ENCODE measurements at places on chromosomes 11 and 22. TPM values are rescaled to one million over a fixed set of nuclear protein-coding genes. Genes with fewer than 3 reads are reported as not detected.

SPON1 gene
- total RNA-seq: 91.1 TPM

WBP2NL gene
- 4.9 TPM for total RNA-seq

RNF169 gene
- total RNA-seq: 34.8 TPM

MS4A12 gene
- not detected for total RNA-seq

CCDC116 gene
- 0.71 TPM for total RNA-seq

KRTAP5-1 gene
- not detected for total RNA-seq

DNA sequence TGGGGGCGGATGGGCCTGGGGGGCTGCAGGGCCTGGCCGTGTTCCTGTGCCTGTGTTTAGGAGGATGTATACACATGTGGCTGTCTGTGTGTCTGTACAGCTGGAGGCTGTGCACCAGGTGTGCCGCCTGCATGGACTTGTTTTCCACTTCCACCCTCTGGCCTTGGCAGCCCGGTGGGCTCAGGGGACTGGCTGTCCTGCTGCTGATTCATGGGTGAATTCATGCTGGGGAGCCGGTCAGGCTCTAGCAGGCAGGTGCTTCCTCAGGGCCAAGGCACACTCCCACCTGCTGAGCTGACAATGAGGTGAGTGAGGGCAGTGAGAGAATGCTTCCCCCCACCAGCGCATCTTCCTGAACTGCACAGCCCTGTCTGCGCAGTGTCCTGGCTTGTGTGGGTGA, 88.4 kb downstream of the CCDC81 start:
- H3K36me3 ChIP-seq: no peaks in the 10 kb centered on the region
- peaks cover 8% of the 10 kb centered on the region for H3K4me1 ChIP-seq
- no peak for DNase-seq
- H3K27me3 ChIP-seq: no peaks in the 10 kb centered on the region
- no peak overlapping the region for H3K27ac ChIP-seq
- H3K4me3 ChIP-seq: no peak overlapping the region

DNA sequence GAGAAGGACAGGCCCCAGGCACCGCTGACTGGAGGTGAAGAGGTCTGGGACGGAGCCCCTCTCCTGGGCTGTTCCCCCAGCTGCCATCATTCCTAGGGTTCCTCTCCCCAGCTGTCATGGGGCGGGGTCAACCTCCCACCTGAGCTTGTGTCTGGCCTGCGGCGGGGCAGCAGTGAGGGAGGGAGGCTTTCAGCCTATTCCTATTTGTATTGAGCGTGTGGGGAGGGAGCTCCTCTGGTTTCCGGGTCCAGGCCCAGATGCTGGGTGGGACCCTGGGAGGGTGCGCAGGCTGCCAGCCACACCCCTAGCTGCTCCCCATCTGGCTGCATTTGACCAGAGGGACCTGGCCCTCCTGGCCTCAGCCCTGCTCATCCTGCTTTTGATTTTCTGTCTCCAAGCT, 13.7 kb downstream of the TSPAN4 start:
- DNase-seq: no peak
- H3K27ac ChIP-seq: no peak overlapping the region
- H3K27me3 ChIP-seq: no peaks in the 10 kb centered on the region
- H3K4me3 ChIP-seq: no peak overlapping the region

DNA sequence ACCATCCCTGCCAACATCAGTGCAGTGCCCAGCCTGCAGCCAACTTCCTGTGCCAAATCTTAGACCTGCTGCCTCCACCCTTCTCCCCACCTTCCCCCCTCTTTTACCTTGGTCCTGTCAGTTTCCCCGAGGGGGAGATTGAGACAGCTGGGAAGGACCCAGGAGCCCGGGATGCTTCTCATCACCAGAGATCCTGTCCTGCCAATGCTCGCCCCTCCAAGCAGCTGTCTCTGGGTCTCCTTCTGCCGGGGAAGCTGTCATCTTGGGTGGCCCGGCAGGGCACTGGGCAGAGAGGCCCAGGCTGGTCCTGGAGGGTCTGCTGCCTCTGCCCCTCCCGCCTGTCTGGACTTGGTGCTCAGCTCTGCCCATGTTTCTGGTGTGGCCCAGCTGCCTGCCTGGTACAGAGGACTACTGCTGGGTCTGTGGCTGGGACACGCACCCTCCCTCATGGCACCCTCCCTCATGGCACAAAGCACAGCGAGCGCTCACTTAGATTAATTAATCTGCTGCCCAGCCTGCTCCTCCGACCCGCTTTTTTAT, 60.4 kb upstream of the THY1 start:
- DNase-seq: no peak
- H3K27me3 ChIP-seq: peaks cover 8% of the 10 kb centered on the region
- no peak overlapping the region for H3K4me3 ChIP-seq
- peaks cover 3% of the 10 kb centered on the region for H3K4me1 ChIP-seq
- no peak overlapping the region for H3K27ac ChIP-seq
- no peaks in the 10 kb centered on the region for H3K36me3 ChIP-seq

GRCh38 chr11:3685923-3686322, 14.7 kb upstream of the CHRNA10 start:
- H3K4me3 ChIP-seq: no peak overlapping the region
- H3K27ac ChIP-seq: no peak overlapping the region
- DNase-seq: peak; percentile 73
- peaks cover 50% of the 10 kb centered on the region for H3K36me3 ChIP-seq
- H3K4me1 ChIP-seq: no peaks in the 10 kb centered on the region

DNA sequence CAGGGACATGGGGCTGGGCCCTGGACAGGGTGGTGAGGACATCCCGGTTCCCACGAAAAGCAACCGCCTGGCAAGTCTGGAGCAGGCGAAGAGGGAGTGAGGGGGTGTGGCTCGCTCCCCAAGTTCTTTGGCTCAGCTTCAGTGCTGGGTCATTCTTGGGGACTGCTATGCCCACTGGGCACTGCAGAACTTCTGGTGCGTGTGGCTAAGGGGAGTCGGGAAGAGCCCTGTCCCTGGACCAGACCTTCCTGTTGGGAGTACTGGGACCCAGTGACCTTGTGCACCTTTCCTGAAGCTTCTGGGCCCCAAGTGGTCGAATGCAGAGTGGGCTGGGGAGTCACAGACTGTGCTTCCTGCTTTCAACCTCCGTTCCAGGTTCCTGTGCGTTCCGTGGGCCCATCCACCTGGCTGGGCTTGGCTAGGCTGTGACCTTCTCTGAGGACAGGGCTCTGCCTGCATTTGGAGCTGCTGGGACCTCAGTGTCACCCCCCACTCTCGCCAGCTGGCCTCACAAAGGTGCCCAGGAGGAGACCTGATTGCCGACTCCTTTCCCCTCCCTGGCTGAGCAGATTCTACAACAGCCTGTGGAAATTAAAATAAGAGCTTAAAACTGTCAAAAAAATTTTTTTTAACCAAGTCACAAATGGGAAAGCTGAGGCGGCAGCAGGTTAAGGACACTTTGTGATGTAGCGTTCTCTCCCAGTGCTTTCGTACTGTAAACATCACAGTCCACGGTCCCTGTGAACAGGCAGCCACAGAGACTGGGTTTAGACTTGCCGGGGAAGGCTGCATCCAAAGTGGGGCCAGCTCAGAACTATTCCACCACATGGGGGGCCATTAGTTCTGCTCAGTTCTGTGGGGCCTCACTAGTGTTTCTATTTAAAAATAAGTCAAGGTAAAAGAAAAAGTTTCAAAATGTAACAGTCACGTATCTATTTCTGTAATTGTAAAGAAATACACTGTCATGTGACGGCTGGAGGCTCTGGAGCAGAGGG, 63.8 kb upstream of the WNT7B start:
- H3K4me3 ChIP-seq: no peak overlapping the region
- no peaks in the 10 kb centered on the region for H3K36me3 ChIP-seq
- H3K4me1 ChIP-seq: peaks cover 9% of the 10 kb centered on the region
- no peak overlapping the region for H3K27ac ChIP-seq

DNA sequence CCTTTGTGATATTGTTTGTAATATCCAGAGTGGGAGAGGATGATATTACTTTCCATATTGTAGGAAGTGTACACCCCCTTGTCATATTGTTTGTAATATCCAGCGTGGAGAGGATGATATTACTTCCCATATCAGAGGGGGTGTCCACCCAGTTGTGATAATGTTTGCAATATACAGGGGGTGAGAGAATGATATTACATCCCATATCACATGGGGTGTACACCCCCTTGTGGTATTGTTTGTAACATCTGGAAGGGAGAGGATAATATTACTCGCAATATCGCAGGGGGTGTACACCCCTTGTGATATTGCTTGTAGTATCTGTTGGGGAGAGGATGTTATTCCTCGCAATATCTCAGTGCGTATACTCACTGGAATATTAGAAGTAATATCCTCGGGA, 61.5 kb downstream of the PRSS23 start:
- H3K36me3 ChIP-seq: no peaks in the 10 kb centered on the region
- H3K27ac ChIP-seq: no peak overlapping the region
- no peaks in the 10 kb centered on the region for H3K4me1 ChIP-seq
- DNase-seq: no peak
- H3K4me3 ChIP-seq: no peak overlapping the region

- H3K27ac ChIP-seq: no peak overlapping the region
- H3K4me3 ChIP-seq: no peak overlapping the region
- DNase-seq: no peak
- no peaks in the 10 kb centered on the region for H3K27me3 ChIP-seq
- no peaks in the 10 kb centered on the region for H3K4me1 ChIP-seq
Observed at GRCh38 chr11:1402355-1403077, 12.8 kb downstream of the BRSK2 start.

DNA sequence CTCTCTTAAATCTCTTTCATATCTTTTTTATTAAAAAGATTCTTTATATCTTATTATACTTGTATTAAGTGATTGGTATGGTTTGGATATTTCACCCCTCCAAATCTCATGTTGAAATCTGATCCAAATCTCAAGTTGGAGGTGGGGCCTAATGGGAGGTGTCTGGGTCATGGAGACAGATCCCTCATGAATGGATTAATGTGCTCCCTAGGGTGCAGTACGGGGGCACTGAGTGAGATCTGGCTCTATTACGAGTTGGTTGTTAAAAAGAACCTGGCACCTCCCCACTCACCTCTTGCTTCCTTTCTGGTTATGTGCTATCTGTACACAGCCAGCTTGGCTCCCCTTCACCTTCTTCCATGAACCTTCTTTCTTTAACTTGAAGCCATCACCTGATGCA, 149.6 kb downstream of the CWF19L2 start:
- H3K4me1 ChIP-seq: no peaks in the 10 kb centered on the region
- no peak for DNase-seq
- H3K27ac ChIP-seq: no peak overlapping the region
- H3K27me3 ChIP-seq: no peaks in the 10 kb centered on the region
- H3K4me3 ChIP-seq: no peak overlapping the region

DNA sequence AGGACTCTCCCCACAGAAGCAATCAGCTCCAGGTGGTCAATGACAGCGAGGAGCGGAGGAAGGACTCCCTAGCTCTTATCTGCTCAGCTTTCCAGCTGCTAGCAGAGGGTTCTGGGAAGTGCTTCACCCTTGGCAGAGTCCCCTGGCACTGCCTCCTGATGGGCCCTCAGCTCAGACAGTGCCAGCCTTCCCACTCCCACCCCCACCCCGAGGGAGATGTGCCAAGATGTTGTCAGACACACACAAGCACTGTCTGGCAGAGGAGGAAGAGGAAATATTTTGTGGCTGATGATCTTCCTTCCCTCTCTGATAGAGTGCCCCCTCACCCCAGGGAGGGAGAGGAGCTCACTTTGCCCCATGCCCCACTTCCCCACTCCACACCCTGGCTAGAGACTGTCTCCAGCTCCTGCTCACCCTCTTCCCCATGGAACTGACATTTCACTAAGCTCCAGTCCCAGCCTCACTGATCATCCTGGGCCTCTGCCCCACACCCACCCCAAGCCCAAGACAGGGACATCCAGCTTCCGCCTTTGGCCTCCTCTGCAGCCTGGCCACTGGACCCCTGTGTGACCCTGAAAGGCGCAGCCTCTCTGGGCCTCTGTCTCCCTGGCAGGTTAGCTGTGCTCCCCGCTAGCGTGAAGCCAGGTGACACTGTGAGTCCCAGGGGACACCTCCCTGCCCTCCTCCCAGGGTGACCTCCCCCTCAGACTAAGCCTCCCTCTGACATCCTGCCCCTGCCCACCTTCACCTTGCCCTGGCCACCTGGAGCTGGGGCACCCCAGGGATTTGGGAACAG, 44.5 kb downstream of the SLCO2B1 start:
- H3K27ac ChIP-seq: no peak overlapping the region
- no peaks in the 10 kb centered on the region for H3K27me3 ChIP-seq
- DNase-seq: no peak
- no peaks in the 10 kb centered on the region for H3K36me3 ChIP-seq

DNA sequence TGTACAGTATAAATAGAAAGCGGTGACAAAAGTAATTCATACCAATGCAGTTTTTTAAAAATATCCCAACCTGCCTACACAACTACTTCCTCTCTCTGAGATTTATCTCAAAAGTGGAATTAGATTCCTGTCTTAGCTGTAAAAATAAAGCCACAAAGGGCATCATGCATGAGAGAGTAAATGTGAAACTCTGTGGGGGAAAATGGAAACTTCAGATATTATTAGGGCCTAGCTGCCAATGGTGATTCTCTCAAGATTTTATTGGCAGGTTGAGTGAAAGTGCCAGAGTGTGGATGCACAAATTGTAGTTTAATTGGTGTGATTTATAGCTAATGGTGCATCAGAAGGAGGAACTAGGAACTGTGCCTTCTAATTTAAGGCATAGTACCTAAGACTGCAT, 356.9 kb upstream of the CCDC90B start:
- no peak overlapping the region for H3K27ac ChIP-seq
- DNase-seq: no peak
- H3K4me3 ChIP-seq: no peak overlapping the region

DNA sequence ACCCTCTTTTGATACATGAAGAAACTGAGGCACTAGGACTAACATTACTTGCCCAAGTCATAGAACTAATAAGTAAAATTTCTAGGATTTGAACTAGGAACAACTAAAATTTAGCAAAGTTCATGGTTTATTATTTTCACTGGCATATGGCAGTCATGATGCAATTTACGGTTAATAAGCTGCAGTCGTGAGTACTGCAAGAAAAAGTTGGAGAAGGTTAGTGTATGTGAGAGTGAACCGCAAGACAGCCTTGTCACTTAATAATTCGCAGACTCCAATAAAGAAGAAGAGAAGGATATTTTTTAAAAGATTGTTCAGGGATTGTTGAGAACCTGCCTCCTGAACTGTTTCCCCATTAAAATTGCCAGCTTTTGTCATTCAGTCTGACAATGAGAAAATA, 663.4 kb upstream of the TENM4 start:
- no peaks in the 10 kb centered on the region for H3K27me3 ChIP-seq
- no peaks in the 10 kb centered on the region for H3K36me3 ChIP-seq
- no peak for DNase-seq
- no peak overlapping the region for H3K27ac ChIP-seq

DNA sequence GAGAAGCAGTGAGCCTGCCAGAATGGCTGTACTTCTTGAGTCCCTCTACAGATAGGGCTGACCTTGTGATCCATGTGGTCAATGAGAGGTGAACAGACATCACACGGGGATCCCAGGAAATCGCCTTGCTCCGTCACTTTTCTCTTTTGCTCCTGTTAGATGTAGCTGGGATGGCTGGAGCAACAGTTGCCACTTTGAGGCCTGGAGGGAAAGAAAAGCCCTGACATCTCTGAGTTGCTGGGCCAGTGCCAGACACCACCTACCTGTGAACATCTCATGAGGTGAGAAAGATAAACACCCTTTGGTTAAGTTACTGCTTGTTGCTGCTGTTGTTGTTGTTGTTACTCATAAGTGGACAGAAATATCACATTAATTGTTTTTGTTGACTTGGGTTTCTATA, 840.3 kb downstream of the TBC1D22A start:
- H3K4me3 ChIP-seq: no peak overlapping the region
- no peaks in the 10 kb centered on the region for H3K36me3 ChIP-seq
- DNase-seq: no peak
- H3K4me1 ChIP-seq: no peaks in the 10 kb centered on the region
- no peak overlapping the region for H3K27ac ChIP-seq

GRCh38 chr11:120378474-120378873, 42.3 kb downstream of the ARHGEF12 start:
- H3K4me3 ChIP-seq: no peak overlapping the region
- H3K27ac ChIP-seq: no peak overlapping the region

Data from lung (tissue), 17 donors.